Urinary bladder (tissue), 4 donors: ENCODE measurements at places on chromosomes 6 and 20.

DNA sequence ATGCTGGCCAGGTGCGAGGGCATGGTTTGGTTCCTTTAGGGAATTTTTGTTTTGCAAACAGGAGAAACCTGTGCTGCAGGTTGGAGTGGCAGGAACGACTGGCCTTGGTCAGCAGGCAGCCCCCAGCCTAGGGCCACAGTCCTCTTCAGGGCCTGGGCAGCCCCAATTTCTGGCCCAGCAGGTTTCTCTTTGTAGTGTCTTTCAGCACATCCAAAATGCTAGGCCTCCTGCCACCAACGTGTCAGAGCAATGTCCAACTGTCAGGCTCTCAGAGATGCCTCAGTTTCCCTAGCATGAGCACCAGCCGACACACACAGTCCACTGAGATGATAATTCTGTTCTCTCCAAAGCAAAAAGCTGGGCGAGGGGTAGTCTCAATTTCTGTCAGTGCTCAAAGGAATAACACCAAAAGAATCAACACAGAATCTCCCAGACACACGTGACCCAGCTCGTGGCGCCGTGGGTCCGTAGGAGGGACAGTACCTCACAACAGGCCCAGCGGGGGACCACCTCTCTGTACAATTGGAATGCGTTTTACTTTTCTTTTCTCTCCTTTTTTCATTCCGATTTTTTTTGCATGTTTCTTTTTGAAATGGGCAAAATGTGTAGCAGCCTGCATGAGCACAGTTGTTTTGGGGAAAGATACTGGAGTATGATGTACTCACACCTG is 125.9 kb downstream of the TAF4 start:
- DNase-seq: no peak

GRCh38 chr20:49521356-49521755 is 38.9 kb upstream of the KCNB1 start:
- no peak for DNase-seq

- DNase-seq: no peak
Measured at GRCh38 chr6:63844287-63844686, 208.7 kb downstream of the PHF3 start.

GRCh38 chr6:70412252-70413113 is 825 bp upstream of the FAM135A start:
- no peak for DNase-seq

GRCh38 chr6:95587989-95588388 is 10.7 kb downstream of the MANEA start:
- no peak for DNase-seq

- no peak for DNase-seq
Measured at GRCh38 chr20:42549496-42549895, 640.2 kb downstream of the PTPRT start.

GRCh38 chr6:22717915-22718314 is 148.5 kb downstream of the HDGFL1 start:
- no peak for DNase-seq

DNA sequence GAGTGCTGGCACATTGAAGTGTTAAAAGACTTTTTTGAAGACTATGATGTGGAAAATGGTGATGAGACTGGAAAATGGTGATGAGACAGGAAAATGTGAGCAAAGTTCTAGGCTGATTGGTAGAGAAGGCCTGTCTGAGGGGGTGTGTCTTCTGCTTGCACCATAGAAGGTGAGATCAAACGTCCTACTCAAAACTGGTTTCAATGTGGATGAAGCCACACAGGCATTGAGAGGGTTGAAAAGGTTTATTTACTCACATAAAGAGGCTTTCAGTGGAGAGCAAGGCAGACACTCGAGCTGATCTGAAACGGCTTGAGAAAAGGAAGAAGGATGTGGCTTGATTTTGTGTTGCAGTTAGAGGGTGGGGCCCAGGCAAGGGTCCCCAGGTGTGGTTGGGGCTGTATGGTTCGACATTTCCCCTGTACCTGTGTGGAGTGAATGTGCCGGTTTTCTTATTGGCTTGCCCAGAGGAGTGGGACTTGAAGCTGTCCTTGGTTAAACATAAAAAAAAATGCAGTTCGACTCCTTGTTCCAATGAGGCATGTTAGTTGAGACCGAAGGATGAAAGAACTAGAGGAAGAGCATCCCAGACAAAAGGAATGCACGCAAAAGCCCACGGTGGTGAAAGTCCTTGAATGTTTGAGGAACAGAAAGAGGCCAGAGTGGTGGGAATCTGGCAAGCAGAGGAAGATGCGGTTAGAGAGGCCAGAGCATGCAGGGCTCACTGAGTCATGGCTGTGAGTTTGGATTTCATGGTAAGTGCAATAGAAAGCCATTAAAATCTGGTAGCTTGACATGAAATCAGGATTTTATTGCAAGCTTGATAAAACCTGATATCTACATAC is 172.3 kb downstream of the EPM2A start:
- no peak for DNase-seq

- no peak for DNase-seq
Measured at GRCh38 chr20:44589537-44589936, 7.2 kb downstream of the PKIG start.

DNA sequence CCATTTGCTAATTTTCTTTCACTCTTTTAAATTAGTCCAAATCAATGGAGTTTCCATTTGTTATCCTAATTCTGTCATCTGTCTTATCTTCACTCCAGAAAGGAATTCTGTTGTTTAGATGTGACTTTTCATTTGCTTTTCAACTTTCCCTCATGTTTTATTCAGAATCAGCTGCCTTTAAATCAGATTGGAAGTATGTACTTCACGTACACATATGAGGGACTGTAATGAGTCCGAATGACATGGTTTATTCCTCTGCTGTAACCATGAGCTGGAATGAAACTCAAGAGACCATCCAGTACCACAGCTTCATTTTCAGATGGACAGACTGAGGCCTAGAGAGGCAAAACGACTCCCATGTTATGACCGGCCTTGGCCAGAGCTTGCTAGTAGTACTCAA is 302.3 kb downstream of the KIF16B start:
- no peak for DNase-seq

GRCh38 chr20:16974855-16975162 is 226.7 kb downstream of the OTOR start:
- DNase-seq: no peak

GRCh38 chr6:53238311-53238710 is 89.7 kb upstream of the GCM1 start:
- no peak for DNase-seq

DNA sequence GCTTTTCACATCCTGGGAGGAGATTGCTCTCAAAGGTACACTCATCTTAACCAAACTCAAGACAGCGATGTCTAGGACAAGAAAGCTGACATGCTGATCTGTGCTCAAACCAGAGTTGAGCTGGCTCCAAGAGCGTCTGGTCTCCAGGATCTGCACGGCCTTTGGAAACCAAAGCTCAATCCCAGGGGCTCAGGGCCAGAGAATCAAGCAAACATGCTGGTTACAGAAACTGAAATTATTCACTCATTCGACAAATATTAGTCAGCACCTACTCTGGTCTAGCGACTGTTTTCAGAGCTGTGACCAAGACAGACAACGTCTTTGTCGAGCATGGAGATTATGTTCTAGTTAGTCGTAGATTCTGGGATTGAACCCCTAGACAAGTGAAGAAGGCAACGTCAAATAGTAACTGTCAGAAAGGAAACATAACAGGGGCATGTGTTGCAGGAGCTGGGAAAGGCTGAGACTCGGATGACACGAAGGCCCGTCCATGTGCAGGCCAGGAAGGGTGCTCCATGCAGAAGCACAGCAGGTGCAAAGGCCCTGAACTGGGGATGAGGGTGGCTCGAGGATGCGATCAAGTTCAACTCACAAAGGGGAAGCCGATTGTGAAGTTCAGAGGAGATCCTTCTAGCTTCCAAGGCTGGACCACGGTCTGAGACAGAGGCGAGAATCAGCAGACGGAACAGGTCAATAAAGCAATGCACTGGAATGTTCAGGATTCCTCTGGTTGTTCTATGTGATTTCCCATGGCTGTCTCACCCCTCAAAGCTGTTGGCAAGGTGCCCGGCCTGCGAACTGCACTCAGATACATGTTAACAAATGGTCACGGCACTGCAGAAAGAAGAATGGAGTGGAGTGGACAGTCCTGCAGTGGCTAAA is 12.5 kb upstream of the PCK1 start:
- no peak for DNase-seq

DNA sequence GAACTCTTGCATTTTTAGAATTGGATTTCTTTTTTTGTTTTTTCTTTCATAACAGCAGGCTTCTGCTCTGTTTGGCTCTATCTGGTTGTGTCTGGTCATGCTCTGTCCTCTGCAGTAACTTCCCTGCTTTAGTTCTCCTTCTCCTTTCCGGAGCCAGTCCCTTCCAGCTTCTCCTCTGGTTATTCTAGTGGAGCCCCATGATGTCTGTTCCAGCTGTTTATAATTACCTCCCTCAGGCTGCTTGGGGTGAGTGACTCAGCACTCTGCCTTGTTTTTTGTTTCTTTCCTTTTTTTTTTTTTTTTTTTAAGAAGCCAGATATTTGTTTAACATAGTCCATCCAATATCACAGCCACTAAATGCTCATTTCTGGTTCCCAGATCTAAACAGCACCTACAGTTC is 409.6 kb downstream of the MAFB start:
- DNase-seq: no peak

DNA sequence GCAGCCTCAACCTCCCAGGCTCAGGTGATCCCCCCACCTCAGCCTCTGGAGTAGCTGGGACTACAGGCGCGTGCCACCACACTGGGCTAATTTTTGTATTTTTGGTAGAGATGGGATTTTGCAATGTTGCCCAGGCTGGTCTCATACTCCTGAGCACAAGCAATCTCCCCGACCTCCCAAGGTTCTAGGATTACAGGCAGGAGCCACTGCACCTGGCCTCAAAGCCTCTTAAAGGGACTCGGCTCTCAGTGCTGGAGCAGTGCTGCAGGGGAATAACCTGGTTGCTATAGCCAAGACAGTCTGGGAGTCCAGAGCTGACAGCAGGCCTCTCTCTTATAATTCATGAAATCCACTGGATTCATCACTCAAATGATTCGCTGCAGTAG is 17.0 kb downstream of the GHRH start:
- no peak for DNase-seq

- peak; percentile 39 for DNase-seq
Measured at GRCh38 chr6:41967312-41968287, 26.0 kb upstream of the CCND3 start.

DNA sequence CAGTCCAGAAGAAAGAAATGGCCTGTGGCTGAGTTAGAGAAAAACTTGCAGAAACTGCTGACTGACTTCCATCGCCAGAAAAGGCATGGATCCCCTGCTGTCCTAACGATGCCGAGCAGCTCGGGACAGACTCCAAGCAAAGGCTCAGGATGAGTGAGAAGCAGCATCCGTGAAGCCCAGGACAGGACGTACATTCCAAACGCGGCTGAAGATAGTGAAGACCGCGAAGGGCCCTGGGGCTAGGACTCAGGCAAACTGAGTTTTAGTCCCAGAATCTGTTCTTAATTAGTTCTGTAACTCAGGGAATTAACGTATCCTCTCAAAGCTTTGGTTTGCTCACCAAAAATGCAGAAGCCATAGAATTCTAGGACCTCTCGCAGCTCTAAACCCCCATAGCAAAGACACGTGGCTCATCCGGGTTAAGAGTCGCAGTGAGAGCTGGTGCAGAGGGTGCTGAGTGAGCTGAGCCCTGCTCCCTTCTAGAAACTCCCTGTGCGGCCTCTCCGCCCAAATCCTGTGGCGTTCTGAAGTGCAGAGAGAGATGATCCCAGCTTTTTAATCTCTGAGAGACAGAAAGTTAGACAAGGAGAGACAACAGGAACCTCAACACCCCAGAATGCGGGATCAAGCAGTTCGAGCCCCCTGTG is 132.9 kb upstream of the THBS2 start:
- DNase-seq: no peak

DNA sequence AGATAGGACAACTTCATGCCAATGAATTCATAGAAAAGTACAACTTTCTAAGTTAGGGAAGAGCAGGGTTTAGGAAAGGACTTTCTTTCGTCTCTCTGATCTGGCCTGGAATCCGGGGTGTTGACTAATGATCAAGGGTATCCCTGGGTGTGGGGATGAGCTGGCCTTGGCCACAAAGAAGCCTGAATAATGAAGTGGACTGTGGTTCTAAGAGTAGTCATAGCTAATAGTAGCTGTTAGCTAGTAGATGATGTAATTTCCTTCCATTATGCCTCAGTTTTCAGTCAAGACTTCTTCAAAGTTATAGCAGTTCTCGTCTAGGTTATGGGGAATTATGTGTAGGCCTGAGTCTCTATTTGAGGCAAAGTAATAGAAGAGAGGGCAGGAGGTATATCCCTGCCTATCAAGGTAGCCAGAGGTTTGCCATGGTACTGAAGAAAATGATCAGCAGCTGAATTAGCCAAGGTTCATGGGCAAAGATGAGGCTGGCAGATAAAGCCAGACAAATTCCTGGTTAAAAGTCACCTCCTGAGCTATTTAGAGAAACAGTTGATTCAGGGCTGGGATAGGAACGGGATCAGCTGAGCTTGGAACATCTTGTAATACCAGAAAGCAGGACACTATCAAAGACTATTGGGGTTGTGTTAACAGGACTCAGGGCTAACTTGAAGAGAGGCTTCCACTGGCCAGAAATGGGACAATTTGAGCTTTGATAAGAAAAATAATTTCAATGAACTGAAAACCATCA is 18.7 kb upstream of the TRPC4AP start:
- no peak for DNase-seq

- no peak for DNase-seq
Measured at GRCh38 chr6:39421383-39422225, 99.1 kb upstream of the KCNK16 start.

DNA sequence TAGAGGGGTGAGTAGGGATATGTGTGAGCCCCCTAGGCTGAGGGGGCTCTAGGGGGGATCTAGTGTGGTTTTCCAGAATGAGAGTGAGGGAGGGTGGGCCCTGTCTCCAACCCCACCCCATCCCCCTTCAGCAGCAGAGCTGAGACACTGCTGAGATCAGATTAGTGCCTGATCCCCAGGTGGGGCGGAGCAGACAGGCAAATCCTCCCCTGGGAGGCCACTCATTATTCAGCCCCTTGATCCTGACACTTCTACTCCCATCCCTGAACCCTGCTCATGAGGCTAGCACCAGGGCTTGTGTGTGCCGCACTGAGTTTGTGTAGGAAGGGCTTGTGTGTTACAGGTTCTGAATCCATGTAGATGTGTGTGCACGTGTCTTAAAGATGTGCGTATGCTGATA is 42.5 kb downstream of the SPDEF start:
- DNase-seq: no peak

DNA sequence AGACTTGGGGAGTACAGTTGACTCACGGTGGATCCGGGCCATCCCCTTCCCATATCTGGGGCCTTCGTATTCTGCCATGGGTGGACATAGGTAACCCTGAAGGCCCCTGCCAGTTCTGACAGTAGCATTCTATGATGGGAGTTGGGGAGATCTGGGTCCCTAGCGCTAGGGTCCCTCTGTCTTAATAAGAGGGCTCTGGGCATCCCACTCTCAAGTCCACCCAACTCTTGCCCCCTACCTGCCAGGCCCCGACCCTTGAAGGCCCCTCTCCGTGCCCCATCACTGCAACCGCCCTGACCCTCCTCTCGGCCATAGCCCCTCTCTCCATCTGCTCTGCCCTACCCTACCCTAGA is 6.5 kb upstream of the CAPN11 start:
- DNase-seq: no peak

GRCh38 chr6:87407561-87407900 is 241 bp upstream of the CFAP206 start:
- no peak for DNase-seq
